ENCODE measurements at places on chromosomes 13 and 19.

GRCh38 chr19:14030997-14031718, 404 bp upstream of the IL27RA start:
- peak; percentile 92 for DNase-seq

DNA sequence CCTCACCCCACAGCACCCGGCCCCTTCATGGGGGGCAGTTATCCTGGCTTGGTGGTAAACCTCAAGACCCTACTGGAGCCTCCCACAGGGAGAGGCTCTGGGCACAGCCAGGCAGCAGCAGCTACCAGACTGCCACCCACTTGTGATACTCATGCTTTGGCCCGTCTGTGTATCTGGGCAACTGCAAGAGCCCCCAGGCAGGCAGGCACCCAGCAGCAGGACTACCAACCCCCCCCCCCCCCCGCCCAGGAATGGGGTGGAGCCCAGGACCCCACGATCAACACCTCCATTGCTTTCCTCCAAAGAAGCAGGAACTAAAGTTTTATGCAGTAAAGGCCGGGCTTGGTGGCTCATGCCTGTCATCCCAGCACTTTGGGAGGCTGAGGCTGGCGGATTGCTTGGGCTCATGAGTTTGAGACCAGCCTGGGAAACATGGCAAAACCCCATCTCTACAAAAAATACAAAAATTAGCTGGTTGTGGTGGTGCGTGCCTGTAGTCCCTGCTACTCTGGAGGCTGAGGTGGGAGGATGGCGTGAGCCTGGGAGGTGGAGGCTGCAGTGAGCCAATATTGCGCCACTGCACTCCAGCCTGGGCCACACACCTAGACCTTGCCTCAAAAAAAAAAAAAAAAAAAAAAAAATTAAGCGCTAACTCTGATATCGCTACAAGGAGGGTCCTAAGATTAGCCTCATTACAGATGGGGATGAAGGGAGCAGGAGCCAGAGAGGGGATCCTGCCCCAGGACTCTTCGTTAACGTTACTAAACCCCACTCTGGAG, 1.1 kb upstream of the LYL1 start:
- DNase-seq = no peak

DNA sequence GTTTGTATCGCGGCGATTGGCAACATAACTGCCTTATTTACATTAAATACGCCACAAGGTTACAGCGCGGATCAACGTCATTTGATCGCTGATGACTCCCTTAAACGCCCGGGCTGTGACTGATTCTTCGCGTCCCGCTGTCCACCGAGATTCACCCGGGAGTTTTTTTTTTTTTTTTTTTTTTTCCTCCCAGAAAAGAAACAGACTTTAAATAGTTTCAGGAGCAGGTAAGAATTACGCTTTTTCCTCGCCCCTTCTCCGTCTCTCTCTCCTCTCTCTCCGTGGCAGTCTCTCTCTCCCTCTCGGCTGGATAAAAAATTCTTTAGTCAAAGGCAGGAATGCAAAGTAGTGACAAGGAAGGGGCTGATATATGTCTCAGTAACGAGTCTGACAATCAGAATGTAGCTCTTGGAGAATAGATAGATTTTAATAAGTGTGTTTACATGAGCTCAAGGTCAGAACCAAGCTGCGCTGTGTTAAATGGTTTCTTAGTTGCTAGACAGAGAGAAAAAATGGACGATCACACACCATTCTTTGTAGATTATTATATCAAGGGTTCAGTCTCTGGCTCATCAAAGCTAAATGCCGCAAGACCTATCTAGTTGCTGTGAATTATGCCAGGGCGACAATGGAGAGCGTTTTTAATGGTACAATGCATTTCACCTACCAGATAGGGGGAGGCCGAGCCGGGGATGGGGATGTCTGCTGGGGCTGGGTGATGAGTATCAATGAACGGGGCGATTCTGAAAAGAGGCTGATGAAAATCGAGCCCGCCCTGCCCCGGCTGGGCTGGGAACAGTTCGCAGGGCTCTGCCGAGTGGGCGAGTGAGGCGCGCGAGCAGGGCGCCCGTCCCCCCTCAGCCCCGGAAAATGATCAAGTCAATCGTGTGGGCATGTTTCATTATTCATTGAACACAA, 147.2 kb upstream of the ZNF536 start:
- DNase-seq = no peak

- DNase-seq = no peak
Observed at GRCh38 chr19:19558055-19558454, 20.0 kb downstream of the CILP2 start.

DNA sequence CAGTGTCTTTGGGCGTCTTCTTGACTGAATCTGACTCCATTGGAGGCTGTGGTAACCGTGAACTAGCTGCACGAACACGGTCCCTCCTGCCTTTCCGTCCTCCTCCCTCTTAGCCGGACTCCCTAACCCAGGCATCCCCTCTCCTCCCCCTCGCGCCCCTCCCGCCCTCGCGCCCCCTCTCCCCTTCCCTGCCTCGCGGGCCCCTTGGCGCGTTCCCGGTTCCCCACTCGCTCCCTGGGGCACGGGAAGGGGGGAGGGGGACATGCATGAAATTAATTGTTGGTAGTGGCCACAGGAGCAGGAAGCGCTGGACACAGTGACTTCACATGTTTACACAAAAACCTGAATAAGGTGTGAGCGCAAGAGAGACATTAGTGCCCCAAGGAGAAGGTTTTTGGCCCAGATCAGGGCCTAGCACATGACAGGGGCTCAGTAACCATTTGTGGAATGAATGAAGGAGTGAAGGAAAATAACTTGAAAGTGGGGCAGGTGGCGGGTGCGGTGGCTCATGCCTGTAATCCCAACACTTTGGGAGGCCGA, 279 bp downstream of the DMRTC2 start:
- DNase-seq = no peak

DNA sequence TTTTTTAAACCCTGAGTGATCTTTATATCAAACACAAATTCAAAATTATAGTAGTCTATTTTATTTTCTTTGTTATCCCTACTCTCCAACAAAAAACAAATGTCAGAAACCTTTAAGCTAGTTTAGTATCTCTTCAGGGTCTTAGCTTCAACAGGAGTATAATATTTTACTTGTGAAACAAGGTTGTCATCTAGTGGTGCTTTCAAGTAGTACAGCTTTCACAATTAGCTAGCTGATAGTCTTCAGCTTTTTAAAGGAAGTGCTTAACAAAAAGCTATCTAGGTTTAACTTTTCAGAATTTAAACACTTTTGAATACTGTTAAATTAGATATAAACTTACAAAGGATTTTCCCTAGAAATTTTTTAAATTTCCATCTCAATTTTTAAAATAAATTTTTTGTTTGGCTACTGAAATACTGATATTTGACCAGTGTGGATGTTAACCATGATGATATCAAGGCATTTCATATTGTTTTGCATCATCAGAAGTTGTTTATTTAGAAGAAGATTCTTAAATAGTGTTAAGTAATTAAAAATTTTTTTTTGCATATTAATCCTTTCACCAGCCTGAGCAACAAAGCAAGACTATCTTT, 34.2 kb downstream of the TDRD3 start:
- DNase-seq = no peak

- no peak for DNase-seq
Observed at GRCh38 chr13:46580362-46580839, 27.4 kb downstream of the LRCH1 start.

DNA sequence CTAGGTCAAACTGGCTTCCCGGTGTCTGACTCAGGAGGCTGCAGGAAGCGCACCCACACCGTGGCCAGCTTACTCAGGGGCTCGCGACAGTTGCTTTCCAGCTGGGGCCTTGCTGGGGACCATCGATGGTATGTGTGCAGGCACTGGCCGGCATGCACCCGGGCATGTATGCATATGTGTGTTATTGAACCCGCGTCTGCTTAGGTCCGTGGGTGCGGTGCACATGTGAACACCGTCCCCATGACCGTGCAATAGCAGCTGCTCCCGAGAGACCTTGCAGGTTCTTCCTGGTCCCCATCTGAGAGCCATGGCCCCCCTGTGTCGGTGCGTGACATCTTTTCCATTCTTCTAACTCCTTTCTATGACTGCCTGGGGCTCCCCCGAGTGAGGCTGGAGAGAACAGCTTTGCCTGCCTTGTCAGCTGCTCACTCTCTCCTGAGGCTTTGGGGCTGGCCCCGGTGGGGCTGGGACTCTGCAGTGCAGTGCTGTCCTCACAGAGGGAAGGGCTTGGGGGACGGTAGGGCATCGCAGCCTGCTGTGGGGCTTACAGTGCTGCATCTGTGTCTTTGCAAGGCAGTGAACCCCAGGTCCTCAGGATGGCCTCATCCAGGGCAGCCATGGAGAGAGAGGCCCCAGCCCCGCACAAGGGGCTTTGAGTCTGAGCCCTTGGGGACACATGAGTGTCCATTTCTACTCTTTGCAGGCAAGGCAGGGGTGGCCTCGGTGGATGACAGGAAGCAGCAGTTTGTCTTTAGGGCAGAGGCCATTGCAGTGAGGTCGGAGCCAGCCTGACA, 65.1 kb downstream of the CHST8 start:
- no peak for DNase-seq

DNA sequence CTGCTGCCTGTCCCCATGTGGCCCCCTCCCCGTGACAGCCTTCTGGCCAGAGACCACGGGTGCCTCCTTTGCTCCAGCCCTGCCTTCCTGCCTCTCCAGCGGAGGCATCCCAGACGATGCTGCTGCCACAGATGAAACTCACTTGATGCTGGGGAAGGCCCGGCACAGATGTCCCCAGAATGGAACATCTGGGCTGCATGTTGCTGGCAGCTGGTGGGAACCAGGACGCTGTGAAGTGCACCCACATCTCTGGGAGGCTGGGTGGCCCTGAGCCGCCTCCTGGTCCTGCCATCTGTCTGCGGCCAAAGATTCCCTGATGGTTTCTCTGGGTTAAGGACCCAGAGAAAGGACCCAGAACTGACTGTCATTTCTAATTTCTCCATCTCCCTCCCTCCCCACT, 51.9 kb upstream of the PTPRS start:
- no peak for DNase-seq

Data from stimulated activated CD4-positive, alpha-beta T cell treated with anti-CD3 and anti-CD28 coated beads, Interleukin-4, amount 100 ng/mL, for 4 hours (primary cell).